NCI-H1436 treated with DMSO at 0.1 percent for 48 hours (cell line): ENCODE measurements at places on chromosomes 13 and 19.

DNA sequence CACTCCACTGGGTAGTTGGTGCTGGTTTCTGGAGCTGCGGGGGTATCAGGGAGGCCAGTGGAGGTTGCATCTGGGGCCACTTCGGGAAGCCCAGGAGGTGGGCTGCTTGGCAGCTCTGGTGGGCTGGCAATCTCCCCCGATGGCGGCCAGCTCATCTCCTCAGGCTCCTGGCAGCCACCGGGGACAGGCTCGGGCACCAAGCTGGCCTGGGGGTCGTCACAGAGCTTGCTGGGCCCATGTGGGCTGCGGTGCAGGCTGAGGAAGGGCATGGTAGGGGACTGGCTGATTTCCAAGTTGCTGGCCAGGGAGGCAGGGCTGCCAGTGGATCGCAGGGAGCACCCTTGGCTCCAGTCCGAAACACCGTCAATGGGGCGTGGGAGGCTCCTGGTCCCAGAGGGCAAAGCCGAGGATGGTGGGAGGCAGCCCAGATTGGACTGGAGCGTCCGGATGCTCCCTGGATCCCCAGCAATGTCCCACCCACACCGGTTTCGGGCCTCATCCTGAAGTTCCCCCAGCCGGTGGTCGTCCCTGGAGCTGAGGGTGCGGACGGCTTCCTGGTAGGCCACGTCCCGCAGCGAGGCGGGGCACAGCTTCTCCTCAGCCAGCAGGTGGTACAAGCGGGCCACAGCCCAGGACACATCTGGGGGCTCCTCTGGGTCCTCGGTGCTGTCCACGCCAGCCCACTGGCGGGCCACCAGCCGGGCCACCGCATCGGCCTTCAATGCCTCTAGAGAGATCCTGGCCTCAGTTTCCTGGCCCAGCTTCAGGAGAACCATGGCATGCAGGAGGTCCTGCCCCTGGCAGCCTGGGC is 13.8 kb downstream of the TICAM1 start:
- DNase-seq: no peak

GRCh38 chr19:48686088-48686487 is 9.7 kb upstream of the FUT2 start:
- no peak for DNase-seq

GRCh38 chr19:583198-583967 is 6.3 kb upstream of the HCN2 start:
- DNase-seq: no peak

- no peak for DNase-seq
Measured at GRCh38 chr13:47299304-47299703, 402.5 kb upstream of the HTR2A start.

DNA sequence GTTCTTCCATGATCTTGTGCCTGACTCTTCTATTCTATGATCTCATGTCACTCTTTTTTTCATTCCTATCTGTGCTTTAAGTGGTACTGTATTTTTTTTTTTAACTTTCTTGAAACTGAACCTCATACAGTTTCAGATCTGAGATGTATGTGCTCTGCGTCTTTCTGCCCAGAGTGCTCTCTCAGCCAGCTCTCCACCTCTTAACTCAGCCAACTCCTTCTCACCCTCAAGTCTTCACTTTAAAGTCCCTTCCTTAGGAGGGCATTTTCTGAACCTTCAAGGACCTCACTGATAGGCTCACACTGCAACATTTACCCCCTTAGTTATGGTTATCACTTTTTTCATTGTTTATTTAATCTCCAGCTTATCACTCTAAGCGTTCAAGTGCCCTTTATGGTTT is 158.7 kb downstream of the IRS2 start:
- DNase-seq: no peak

- DNase-seq: no peak
Measured at GRCh38 chr13:81480634-81481033, 1139.7 kb upstream of the SPRY2 start.

- no peak for DNase-seq
Measured at GRCh38 chr19:33377586-33378475, 4.3 kb downstream of the CEBPG start.

DNA sequence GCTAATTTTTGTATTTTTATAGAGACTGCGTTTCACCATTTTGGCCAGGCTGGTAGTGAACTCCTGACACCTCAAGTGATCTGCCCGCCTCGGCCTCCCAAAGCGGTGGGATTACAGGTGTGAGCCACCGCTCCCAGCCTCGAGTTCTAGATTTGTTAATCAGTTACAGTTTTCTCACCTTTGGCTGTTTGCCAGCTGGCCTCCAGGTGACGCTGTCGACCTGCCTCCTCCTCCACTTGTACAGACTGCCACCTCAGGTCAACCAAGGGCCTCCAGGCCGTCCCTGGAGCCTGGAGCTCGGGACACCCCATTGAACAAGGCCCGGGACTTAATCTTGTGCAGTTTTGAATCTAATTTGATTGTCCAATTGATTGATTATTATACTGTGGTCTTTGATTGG is 45.5 kb downstream of the IER2 start:
- no peak for DNase-seq

GRCh38 chr13:29924482-29925350 is 74.3 kb upstream of the UBL3 start:
- DNase-seq: no peak

GRCh38 chr19:15441317-15441716 is 8.4 kb downstream of the WIZ start:
- DNase-seq: no peak

- DNase-seq: no peak
Measured at GRCh38 chr19:3944018-3944721, 11.3 kb downstream of the NMRK2 start.

DNA sequence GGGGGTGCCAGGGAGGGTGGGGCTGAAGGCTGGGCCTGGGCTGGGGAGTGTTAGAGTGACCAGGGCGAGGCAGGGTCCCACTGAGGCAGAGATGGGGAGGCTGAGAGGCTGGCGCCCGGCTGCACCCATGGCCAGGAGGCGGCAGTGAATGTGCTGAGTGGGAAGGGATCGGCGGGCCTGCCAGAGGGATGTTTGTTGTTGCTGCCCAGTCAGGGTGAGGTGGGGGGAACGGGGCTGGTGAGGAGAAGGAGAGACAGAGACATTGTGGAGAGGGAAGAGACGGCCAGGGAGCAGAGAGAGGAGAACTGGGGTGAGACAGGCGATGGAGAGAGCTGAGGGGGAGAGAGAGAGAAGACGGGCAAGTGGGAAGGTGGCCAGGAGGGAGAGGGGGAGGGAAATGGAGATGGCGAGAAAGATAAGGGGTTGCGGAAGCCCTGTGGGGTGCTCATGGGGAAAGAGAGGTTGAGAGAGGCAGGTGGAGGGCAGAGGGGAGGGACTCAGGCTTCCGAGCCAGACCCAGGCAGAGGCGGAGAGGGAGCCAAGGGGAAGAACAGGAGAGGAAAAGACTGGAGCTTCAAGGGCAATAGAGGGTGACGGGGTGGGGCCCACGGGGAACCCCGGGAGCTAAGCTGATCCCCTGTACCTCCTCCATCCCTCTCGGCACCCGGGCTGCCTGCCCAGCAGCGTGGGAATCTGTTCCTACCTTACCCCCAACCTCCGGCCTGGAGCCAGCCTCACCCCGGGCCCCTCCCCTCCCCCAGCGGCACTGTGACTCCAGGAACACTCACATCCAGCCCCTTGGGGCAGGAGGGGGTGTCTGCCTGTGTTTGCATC is 690 bp upstream of the B3GNT8 start:
- no peak for DNase-seq

DNA sequence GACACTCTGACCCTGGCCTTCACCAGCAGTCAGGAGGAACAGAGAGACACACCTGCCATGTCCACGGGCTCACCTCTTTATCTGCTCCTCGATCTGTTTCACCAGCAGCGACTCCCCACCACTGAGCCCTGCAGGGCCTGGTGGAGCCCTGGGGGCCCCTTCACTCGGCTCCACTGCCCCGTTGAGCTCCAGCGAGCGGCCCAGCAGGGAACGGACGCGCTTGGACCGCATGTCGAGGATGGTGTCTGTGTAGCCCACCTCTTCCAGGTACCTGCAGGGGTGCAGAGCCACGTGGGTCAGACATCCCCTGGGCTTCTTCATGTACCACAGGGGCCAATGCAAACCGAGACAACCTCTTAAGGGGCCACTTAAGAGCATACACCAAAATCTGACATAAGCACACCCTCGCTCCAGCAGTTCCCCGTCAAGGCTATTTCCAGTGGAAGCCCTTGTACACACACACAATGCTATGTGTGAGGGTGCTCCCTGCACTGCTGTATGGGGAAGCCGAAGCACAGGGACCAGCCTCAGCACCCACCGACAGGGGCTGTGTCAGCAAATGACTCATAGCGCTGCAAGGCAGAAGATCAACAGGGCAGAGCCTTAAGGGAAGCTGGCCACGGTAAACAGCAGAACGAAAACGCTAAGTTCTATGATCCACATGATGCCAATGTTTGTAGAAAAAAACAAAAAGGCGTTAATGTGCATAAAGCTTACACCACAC is 12.7 kb upstream of the FKRP start:
- no peak for DNase-seq

GRCh38 chr13:78138756-78139155 is 220.1 kb upstream of the EDNRB start:
- DNase-seq: no peak

GRCh38 chr19:10744801-10745293 is 27.0 kb downstream of the DNM2 start:
- no peak for DNase-seq

GRCh38 chr19:17517898-17518297 is 6.4 kb downstream of the PGLS start:
- DNase-seq: no peak
